Fibroblast of skin of left quadriceps (primary cell): ENCODE measurements at places on chromosomes 6 and 20.
A peak's percentile ranks its signal among the peaks of the same experiment; 100 is the strongest.

DNA sequence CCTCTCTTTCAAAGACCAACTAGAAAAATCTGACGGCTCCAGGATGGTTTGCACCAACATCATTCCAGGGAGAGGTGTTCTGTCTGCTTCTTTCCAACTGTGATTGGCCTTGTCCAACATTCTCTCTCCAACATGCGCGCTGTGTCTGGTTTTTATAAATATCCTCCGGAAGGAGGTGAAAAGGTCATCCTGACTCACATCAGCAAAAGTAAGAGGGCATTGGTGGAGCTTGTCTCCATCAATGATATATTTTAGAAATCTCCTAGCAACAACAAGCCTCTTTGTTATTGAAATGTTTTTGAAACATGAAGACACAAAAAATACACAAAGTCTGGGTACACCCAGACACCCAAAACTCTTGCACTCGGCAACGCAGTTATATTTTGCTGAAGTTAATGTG lies 475.3 kb upstream of the JARID2 start:
- DNase-seq: no peak

- no peak for DNase-seq
These were observed 101.5 kb downstream of the NRSN1 start for GRCh38 chr6:24227556-24227955.

DNA sequence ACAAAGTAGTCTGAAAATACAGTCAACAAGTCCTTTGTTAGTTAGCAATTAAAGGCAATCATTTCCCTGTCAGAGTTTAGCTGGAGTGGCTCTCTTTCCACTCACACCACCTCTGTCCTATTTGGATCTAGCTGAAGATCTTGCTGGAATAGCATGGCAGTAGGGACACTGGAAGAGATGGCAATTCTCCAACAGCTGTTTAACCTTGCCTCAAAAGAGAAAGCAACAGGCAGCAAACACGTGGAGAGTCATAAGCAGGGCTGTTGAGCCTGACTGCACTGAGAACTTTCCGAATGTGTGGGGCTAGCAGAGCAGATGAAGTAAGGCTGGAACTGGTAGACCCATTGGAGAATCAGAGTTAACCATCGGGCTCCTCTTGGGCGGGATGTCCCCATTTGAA lies 38.0 kb upstream of the PRSS35 start:
- DNase-seq: no peak

DNA sequence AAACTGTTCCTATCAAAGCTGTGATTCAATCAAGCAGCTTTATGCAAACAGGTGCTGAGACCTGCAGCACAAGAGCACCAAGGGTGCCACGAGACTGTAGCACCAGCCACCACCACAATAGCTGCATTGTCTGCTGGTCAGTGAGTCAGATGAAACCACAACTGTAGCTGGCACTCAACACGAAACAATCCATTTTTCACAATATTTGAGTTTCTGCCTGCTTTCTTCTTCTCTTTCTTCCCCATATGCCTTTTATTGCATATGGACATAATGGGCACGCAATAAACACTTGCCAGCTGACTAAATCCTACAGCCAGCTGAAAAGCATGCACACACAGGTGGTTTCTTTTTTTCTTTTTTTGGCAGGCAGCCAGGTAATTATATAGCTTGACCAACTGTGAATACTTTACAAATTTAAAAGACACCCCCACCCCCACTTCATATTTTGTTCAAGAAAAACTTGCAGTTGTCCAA lies 16.6 kb downstream of the SLC2A12 start:
- DNase-seq: no peak

DNA sequence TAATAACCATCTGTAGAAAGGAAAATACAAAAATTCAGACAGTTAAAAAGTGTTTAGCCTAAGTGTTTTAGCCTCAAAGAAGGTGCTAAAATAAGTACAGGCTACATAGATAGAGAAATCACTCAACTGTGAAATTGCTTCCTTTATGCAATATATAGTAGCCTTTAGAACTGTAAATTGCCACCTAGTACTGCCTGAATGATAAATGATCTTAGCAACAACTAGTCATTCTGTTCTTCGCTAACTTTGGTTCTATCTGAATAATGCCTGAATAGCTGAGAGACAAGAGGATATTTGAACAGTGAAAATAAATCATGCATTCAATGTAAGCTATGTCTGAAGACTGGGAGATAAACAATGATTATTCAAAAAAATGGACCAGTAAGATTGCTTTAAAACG lies 603.3 kb upstream of the PTCHD4 start:
- no peak for DNase-seq

- DNase-seq: no peak
These were observed 92.7 kb upstream of the SIRPA start for GRCh38 chr20:1802385-1803060.

GRCh38 chr20:16246870-16247269 lies 326.4 kb downstream of the KIF16B start:
- DNase-seq: no peak

GRCh38 chr6:14174996-14175395 lies 57.4 kb downstream of the CD83 start:
- no peak for DNase-seq

DNA sequence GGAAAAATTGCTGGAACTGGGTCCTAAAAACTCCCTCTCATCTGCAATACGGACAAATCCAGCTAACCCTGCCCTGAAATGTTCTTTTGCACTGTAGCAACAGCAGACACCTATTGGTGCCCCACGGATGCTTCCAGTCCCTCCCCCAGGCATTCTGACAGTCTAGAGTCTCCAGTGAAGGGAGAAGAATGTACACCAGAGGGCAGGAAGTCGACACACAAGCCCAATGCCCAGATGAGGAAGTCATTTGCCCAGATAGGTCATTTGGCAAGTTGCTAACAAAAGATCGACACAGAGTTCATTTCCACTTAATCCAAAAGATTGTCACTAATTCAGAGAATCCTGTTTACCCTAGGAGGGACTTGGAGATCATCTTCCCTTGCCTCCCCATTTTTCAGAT lies 293.0 kb upstream of the PRDM1 start:
- DNase-seq: no peak

DNA sequence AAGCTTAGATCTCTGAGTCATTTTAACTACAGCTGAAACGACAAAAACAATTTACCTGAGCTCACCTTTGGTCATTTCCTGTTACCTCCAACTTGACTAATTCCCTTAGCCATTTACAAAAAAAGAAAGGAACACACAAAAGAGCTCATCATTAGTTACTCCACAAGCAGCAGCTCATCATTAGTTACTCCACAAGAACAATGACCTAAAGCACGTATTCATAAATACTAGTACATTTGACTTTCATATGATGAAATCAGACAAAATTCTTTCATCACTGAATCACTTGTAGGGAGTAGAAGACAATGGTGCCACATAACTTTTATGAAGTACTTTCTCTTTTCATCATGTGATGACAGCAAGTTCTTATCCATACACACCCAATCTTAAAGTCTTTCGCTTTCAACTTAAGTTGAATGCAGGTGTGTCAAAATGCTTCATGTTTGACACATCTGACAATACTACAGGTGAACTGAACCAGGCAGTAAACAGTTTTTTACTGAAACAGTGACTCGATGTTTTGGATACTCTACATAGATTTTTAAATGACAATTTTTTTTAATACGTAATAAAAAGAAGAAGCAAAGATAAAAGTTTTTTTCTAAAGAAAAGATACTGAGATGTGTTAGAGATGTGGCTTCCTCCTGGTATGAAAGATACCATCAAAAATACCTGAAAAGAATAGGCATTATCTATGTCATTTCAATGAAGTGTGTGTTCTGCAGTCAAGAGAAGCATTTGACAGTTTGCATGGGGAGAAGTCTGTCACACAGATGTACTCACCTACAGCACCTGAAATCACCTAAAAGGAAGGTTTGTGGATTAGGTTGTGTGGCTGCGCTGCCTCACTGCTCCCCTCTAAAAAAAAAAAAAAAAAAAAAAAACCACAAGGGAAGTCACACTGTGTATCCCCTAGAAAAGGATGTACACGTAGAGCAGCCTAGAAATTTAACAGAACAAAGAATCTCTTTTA lies 109.1 kb downstream of the PRDM1 start:
- DNase-seq: peak; percentile 32

DNA sequence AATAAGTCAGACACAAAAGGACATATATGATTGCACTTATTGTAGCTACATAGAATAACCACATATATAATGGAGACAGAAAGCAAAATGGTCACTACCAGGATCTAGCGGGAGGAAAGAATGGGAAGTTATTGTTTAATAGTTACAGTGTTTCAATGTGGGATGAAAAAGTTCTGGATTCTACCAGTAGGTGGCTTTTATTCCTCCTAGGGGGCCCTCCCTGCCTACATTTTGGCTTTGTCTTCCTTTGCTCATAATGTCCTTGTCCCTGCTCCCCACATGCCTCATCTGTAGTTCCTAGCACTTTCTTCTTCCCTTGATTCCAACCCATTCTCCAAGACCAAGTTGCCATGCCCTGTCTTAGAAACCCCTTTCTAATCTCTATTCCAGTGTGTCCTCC lies 16.3 kb downstream of the ZNF133 start:
- DNase-seq: no peak

GRCh38 chr20:46118481-46119020 lies 437 bp downstream of the CD40 start:
- DNase-seq: no peak

DNA sequence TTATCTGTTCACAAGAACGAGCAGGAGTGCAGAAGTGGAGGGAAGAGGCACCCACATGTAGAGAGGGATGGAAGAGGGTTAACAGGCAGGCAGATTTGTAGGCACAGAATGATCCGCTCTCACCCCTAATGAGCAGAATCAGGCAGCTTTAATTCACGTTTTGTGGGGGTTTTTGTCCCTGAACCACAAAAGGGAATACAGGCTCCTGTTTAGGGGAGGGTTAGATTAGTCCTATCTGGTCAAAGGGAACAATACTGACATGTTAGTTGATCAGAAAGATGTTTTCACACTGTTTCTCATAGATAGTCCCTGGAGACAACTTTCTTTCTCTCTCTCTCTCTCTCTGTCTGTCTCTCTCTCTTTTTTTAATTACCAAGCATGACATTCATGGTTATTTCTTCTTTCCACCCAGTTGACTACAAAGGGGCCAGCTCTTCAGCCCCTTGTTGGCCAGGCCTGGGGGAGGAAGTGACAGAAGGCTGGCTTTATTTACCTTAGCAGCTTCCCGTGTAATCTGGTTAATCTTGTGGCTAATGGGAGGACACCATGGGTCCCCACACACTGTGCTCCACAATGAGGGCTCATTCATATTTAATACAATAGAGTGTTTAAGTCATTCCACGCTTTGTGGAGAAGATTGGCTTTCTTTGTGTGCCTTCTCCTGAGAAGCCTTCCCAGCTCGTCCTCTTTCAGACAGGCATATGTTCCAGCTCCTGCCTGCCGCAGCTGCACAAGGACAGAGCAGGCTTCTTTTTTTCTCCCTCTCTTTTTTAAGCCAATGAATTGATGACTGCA lies 958.8 kb downstream of the TFAP2A start:
- no peak for DNase-seq

- DNase-seq: no peak
These were observed 55.9 kb upstream of the NUP153 start for GRCh38 chr6:17762651-17763050.

GRCh38 chr20:32510601-32511357 lies 74.4 kb downstream of the NOL4L start:
- no peak for DNase-seq

- no peak for DNase-seq
These were observed 62.4 kb downstream of the TMEM242 start for GRCh38 chr6:157260735-157261410.

GRCh38 chr20:8362457-8362856 lies 230.4 kb downstream of the PLCB1 start:
- DNase-seq: no peak

DNA sequence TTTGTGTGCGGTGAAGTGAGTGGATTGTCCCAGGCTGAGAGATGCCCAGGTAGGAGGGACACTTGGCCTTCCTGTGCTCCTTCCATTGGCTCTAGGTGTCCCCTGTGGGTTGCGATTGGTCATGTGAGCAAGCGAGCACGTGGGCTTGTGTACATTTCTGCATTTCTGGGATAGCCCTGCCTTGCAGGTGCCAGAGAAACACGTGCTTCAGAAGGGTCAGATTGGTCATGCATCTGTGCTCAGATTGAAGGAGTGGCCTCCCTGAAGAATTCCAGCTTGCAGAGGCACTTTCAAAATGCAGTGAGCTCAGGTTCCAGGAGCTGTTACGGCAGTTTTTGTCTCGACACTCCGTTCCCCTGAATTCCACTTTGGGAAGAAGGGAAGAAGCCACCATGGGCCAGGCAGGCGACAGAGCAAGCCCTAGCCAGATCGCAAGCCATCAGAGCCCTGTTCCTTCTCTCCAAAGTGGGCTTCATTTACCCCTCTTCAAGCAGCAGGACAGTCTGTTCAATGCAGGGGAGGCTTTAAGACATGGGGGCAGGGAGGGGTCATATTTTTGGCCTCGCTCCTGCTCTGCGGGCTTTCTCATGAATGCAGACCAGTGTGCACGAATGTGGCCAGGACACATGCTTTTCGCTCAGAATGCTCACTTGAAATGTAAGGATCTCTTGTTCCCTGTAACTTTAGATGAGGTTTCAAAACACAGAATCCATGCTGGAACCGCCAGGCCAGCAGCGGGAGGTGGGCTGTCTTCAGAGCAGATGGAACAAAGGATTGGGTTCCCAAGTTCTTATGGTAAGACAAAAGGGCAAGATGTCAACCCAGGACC lies 78.6 kb upstream of the AKAP12 start:
- DNase-seq: no peak

GRCh38 chr6:150230164-150230561 lies 87.3 kb downstream of the PPP1R14C start:
- no peak for DNase-seq

DNA sequence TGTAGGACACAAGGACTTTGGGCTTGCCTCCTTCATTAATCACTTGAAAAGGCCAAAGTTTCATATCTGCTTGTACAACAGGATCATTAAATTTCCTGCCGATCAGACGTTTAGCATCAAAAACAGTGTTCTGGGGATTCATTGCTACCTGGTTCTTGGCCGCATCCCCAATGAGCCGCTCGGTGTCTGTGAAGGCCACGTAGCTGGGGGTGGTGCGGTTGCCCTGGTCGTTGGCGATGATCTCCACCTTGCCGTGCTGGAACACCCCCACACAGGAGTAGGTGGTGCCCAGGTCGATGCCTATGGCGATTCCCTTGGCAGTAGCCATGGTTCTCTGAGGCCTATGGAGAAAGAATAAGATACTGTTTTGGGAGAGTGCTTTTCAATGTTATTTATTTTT lies 3.4 kb downstream of the HSPA1L start:
- no peak for DNase-seq

GRCh38 chr6:135939208-135939591 lies 87.7 kb downstream of the PDE7B start:
- peak; percentile 50 for DNase-seq

GRCh38 chr20:50169329-50169823 lies 15.9 kb upstream of the PEDS1 start:
- DNase-seq: peak; percentile 60

- DNase-seq: no peak
These were observed 1.3 kb upstream of the RAMACL start for GRCh38 chr6:166587631-166588413.

GRCh38 chr20:25021336-25021735 lies 28.8 kb upstream of the APMAP start:
- no peak for DNase-seq

GRCh38 chr6:356828-357251 lies 34.7 kb upstream of the IRF4 start:
- no peak for DNase-seq

GRCh38 chr6:74764486-74764885 lies 441.4 kb downstream of the COL12A1 start:
- DNase-seq: no peak

- no peak for DNase-seq
These were observed 41.0 kb downstream of the PLEKHG1 start for GRCh38 chr6:150640556-150641209.

- no peak for DNase-seq
These were observed 139.8 kb downstream of the KHDC1L start for GRCh38 chr6:73085443-73085871.

- no peak for DNase-seq
These were observed 26.0 kb downstream of the KLHL31 start for GRCh38 chr6:53639520-53639919.
